ENCODE measurements at places on chromosomes 12 and 14. TPM values are rescaled to one million over a fixed set of nuclear protein-coding genes. Genes with fewer than 3 reads are reported as not detected.

DNA sequence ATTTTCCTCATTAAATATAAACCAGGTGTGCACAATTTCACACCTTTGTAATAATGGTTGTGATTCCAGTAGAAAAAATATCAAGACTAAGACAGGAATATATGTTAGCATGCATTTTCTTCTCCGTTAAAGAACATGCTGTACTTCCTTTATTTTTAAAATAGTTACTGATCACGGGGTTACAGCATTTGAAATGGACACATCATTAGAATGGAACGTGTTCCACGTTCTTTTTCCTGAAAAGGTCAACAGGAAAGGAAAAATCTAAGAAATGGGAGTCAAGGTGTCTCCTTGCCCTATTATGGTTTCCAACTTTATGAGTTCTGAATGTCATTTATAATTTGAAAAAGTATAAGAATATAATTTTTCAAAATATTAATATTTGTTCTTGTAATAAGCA, 1325.7 kb downstream of the SLC16A7 start:
- DNase-seq: no peak

DNA sequence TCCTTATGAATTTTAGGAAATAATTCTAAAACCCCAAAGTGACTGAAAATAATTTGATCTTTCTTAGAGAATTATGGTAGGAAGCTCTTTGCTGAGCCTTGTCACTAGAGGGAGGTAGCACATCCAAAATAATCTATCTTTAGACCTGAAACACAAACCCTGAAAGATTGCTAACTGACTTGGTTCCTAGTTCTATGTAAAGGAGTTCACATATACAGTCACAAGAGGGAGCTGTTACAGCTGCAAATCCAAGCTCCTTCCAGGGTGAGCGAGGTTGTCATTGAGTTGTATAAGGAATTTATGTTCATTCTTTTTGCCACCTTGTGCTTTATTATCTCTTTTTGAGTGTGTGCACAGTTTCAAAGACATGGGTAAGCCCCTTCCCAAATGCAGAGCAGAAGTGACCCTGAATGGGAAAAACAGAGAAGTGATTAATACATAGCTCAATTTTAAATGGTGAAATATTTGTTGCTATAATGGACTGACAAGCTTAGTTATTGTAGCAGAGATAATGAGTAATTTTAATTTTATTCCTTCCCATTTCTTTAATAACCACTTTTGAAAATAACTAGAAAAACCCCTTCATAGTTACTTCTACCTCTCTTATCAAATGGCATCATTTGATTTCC, 387.9 kb downstream of the DAD1 start:
- no peak for DNase-seq

GRCh38 chr12:52256584-52256935, 17.9 kb upstream of the KRT86 start:
- DNase-seq: peak; percentile 10

- no peak for DNase-seq
These were observed 113.0 kb downstream of the PLEKHA5 start for GRCh38 chr12:19242581-19242980.

DNA sequence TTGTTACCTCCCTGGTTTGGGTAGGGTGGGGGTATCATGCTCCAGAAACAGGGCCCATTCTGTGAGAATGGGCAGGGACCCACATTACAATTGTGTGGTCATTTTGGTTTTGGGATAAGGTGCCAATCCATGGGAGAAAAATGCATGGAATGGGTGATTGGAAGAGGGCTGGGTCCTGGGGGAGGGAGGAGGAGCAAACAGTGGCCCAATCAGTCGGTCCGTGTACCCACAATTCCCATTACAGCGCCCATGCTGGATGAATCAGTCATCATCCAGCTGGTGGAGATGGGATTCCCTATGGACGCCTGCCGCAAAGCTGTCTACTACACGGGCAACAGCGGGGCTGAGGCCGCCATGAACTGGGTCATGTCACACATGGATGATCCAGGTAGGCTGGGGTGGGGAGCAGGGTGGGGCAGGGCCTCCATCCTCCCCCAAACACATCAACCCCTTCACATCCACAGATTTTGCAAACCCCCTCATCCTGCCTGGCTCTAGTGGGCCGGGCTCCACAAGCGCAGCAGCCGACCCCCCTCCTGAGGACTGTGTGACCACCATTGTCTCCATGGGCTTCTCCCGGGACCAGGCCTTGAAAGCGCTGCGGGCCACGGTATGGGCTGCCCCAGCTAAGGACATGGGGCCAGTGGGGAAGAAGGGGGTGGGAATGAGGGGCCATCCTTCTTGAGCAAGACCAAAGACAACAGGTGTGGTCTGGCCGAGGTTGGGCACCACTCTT, 3.6 kb upstream of the TPI1 start:
- DNase-seq: peak; percentile 72

Gene TEX52
- total RNA-seq: not detected

DNA sequence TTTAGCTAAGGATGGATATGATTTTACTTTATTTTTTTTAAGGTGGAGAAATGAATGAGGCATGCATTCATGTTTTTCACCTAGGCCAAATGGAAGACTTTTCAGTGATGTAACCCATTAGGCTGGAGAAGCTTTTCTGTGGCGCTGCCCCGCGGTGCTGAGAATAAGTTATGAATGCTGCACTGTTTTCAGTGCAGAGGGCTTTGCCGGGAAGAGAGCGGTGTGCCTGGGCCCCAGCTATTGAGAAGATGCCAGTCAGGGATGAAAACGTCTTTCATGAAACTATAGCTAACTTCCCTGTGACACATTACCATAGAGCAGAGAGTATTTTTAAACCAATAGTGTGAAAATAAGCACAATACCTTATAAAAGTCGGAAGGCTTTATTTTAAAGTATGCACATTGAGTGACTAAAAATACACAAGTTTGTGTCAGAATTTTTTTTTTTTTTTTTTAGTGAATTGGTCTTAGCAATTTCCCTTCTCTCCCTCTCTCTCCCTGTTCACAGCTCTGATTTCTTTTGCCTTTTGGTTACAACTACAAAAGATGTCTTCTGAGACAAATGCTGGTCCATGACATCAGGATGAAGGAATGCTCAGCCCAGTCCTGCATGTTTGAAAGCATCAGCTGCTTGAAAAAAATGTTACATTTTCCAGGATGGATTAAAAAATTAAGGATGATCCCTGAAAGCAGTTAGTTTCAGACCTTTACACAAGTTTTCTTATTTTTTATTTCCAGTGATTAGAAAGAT, 48.3 kb downstream of the NPAS3 start:
- no peak for DNase-seq

Gene LBHD2
- total RNA-seq: not detected

Gene FGF23
- total RNA-seq: not detected
